Fibroblast of villous mesenchyme (primary cell): ENCODE measurements at places on chromosomes 3 and 15. TPM values are rescaled to one million over a fixed set of nuclear protein-coding genes. Genes with fewer than 3 reads are reported as not detected.

GRCh38 chr3:111351334-111351733, 190.7 kb upstream of the CD96 start:
- DNase-seq: no peak

GRCh38 chr3:16439848-16440708, 73.4 kb downstream of the RFTN1 start:
- DNase-seq: no peak

DNA sequence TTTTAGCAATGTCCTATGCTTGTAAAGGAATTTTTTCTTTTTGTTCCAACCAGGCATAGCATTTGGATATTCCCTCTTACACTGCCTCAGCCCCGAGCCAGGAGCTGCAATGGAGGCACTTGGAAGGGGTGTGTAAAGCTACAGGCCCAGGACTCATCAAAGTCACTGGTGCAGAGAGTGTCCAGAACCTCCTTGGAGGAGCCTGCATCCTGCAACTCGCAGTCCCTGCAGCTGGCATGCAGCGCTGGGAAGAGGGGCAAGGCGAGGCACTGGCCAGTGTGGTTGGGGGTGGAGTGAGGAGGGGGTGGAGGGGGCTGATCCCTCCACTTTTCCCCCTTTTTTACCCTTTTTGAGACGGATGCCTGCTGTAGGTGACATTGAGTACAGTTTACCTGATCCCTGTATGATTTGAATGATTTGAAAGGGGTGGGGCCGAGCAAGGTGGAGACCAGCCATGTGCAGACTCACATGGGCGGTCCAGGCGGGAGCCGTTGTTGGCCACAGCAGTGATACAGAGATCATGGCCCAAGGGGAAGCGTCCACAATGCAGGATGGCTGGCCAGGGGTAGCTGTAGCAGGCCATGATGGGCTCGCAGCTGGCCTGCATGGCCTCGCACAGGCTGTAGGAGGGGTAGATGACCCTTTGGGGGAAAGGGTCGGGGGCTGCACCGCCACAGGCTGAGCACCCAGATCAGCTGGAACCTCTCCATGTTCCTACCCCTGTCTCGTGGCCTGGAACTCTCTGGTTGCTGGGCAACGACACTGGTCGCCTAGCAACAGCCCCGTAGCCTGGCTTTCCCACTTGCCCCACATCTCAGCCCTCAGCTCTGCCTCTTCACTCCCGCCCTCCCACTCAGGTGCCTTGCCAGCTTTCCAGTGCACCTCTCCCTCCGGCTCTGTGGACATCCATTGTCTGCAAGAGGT, 7.9 kb downstream of the P4HTM start:
- no peak for DNase-seq

DNA sequence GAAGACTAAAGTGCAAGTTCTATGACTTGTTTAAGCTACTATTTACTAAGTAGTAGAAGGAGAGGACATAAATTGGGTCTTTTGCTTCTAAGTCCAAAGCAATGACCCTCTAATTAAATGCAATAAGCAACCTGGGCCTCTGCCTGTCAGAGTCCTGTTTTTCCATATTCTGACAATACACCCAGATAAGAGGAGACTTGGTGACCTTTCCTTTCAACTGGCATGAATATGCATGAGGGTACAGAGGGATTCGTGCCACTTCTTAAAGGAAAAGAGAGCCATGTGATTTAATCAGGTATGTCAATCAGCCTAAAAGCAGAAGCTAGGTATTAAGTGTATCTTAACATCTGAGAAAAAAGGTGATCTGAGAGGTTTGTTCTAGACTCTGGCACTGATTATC, 50.7 kb upstream of the FGF7 start:
- no peak for DNase-seq

DNA sequence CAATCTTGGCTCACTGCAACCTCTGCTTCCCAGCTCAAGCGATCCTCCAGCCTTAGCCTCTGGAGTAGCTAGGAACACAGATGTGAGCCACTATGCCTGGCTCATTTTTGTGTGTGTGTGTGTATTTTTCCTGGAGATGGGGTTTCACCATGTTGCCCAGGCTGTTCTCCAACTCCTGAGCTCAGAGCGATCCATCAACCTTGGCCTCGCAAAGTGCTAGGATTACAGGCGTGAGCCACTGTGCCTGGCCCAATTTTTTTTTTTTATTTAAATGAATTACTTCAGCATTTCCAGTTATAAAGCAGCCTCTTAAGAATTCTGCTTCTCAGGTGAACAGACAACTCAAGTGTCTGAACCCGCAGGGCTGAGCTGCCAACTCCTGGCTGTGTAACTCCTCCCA, 20.1 kb upstream of the ST3GAL6 start:
- no peak for DNase-seq

DNA sequence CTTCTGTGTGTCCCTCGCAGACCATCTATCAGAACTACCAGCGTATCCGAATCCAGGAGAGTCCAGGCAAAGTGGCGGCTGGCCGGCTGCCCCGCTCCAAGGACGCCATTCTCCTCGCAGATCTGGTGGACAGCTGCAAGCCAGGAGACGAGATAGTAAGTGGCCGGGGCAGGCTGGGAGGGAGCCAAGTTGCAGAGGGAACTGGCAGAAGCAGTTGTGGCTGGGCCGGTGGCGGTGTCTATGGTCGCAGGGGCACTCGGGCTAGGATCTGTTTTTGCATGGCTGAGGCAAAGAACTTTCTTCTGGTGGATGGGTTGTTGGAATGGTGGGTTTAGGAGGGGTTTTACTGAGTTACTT, 10.1 kb downstream of the MCM2 start:
- DNase-seq: no peak

DNA sequence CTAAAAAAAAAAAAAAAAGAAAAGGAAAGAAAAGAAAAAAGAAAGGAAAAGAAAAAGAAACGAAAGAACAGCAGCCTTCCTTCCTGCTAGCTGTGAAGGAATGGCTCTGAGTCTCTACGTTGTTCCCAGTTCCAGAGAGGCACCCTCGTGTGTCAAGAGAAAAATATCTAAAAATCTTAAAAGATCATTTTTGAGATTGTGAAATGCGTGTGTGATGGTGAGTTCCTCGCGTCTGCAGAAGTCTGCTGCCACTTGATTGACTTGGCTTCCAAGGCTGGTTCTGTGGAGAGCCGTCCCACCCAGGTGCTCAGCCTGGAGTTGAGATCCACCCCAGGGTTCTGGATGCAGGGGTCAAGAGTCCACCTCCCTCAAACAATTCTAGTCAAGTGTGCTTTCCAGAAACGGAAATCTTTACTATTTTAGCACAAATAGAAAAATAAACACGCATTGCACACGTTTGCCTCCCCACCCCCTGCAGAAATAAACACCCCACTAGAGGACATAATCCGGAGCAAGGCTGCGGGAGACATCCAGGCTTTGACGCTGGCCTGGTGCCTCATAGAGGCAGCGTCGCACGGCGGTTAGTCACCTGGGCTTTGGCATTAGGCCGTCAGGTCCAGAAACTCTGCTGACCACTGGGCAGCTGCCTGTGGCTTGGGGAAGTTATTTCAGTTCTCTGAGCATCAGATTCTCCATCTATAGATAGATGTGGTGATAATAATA, 265.4 kb downstream of the FAM43A start:
- no peak for DNase-seq

DNA sequence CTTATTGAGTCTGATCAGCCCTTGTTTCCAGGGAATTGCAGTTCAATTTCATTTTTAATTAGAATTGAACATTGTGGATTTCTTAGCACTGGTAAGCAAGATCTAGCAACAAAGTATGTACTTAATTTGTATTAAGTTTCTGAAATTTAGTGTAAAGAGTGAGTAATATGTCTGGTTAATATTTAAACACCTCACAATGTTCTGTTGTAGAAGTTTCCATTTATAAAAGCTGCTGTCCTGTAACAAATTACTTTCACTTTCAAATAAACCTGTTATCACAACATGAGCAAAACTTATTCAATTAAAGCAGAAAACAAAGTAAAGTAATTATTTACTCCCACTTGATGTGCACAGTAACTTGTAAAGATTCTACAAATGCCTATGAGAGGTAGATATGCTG, 448.5 kb downstream of the NAALADL2 start:
- no peak for DNase-seq

DNA sequence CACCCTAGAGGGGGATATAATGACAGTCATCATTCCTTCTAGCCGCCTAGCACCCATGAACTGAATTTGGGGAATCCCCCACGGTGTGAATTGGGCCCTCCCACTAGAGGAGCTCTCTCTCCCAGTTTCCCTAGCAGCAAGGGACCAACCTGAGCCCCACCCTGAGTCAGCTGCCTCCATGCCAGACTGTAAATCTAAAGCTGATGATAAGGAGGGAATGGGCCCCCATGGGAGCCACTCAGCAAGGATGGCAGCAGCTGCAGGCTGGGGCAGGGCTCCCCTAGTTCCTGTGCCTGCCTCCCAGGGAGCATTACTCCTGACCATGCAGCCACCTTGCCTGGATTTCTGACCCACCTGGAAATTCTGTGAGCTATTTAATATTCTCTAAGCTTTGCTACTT, 57.0 kb upstream of the PXYLP1 start:
- no peak for DNase-seq

DNA sequence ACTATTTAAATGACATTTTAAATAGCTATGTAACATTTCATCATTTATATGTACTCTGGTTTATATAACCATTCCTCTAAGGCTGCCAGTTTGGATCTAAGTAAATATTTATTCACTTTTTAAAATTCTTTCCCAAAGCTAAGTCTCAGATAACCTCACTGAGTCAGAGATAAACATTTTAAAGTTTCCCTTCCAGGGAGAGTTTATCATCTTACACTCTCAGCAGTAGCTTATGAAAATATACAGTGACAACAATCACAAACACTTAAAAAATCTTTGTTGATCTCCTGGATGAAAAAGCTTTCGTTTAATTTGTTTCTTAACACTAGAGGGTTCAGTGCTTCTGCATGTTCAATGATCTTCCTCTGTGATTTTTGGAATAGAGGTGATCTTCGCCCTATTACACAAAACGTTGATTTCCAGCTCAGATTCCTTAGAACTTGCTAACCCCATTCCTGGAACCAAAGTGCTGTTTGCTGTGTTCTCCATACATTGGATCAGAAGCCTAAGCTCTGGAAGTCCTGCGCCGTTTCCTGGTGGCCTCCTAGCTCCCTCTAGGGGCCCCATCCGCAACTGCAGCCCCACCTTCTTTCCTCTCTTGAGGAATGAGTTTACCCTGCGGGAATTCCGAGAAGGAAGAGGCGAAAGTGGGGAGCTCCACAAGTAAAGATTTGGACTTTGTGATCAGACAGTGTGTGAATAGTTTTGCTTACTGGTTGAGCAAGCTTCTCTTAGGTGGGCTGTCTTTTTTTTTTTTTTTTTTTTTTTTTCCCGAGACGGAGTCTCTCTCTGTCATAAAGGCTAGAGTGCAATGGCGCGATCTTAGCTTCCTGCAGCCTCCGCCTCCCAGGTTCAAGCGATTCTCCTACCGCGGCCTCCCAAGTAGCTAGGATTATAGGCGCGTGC, 29.3 kb upstream of the SACM1L start:
- peak; percentile 95 for DNase-seq

GRCh38 chr3:189841473-189842205, 210.4 kb downstream of the TP63 start:
- no peak for DNase-seq

GRCh38 chr3:175731543-175731942, 872.4 kb downstream of the NAALADL2 start:
- no peak for DNase-seq

DNA sequence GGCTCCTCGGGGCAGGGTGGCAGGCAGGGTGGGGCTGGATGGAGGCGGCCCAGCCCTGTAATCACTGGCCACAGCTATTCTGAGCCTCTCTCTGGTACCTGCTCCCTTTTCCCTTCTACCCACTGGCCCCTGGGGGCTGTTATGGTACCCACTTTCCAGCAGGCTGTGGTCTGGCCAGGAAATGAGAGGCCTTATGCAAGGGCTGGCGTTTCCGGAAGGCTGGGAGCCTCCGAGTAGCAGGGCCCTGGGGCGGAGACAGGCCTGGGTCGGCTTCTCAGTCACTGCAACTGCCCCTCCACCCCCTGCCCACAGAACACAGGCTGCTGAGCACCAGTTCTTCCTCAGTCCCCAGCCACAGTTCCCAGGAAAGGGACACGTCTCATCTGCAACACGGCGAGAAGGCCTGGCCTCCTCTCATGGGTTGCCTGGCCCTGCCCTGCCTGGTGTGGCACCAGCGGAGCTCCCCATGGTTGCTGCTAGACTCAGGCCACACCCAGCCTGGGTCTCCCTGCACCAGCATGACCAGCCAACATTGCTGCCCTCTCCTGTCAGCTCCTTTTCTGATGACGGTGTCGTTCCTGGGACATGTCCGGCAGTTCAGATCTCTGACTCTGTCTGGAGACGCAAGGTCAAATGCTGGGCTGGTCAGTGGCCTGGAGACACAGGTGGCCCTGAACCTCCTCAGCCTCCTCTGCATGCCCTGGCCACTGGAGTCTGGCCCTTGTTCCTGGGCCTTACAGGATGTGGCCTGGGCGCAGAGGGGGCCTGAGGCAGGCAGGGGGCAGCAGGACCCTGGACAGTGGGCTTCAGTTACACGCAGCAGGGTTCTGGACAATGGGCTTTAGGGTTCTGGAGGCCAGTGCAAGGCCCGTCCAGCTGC, 6.5 kb downstream of the CHST13 start:
- DNase-seq: no peak

- DNase-seq: peak; percentile 82
Observed at GRCh38 chr3:189714991-189715961, 84.1 kb downstream of the TP63 start.

DNA sequence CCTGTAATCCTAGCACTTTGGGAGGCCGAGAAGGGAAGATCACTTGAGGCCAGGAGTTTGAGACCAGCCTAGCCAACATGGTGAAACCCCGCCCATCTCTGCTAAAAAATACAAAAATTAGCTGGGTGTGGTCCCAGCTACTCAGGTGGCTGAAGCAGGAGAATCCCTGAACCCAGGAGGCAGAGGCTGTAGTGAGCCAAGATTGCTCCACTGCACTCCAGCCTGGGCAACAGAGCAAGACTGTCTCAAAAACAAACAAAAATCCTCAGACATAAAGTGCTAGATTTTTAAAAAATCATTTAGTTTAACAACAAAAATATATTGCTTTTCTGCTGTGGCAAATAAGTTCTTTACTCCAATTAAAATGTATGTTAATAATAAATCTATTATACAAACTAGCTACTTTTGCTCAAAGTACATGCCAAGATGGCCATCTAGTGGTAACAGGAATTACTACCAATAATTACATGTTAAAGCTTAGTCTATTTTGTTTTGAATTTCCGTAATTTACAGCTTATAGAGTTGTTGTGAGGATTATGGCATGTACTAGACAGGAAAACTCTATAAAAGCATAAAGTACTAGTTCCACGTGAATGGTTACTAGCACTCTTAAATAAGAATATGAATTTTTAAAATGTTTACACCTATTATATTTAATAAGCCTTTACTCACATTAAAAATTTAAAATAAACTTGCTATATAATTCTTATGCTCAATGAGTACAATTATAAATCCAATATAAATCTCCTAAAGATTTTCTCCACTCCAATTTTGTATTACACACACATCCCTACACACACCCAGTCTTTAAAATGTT, 39.0 kb downstream of the GABPB1 start:
- peak; percentile 65 for DNase-seq

Gene PATL2
- 0.86 and 0.97 TPM in 2 replicates for total RNA-seq

Gene SUMF1
- 41.9 and 47.4 TPM in 2 replicates for total RNA-seq

Gene ECT2
- total RNA-seq: 36.1 and 73.4 TPM in 2 replicates

Gene ALPK3
- total RNA-seq: 0.86 and 1.3 TPM in 2 replicates

Gene PIGBOS1
- 7.3 and 8.1 TPM in 2 replicates for total RNA-seq
